ENCODE measurements at places on chromosomes 16 and 17. TPM values are rescaled to one million over a fixed set of nuclear protein-coding genes. Genes with fewer than 3 reads are reported as not detected.

DNA sequence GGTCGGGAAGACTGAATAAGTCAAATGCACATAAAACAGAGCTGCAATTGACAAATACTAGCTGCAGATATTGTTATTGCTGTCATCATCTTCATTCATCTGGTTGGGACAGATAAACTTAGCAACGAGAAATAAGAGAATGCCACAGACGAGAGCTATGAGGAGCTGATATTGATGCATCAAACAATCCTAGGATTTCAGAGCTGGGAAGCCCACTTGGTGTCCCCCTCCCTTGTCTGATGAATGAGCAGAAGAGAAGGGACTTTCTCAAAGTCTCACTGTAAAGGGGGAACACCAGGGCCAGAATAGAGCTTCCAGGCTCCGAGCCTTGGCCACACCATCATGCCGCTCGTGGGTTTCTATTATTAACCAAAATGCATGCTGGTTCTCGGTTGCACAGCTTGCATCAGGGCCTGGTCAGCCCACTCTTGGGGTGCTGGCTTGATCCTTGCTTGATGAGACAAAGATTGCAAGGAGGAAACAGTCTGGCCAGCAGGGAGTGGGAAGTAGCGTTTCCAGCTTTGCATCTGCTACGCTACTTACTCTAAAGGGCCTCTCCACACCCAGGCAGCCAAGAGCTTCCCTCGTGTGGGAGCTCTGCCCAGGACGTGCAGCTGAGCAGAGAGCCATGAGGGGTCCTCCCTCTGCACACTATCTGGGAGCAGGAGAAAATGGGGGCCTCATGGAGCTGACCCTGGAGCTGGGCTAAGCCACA lies 28.4 kb upstream of the EMP2 start:
- peak; percentile 85 for DNase-seq

- DNase-seq: no peak
Observed at GRCh38 chr17:75693500-75694481, 26.7 kb downstream of the SAP30BP start.

GRCh38 chr16:67767953-67768352 lies 38.4 kb downstream of the RANBP10 start:
- no peak for DNase-seq

DNA sequence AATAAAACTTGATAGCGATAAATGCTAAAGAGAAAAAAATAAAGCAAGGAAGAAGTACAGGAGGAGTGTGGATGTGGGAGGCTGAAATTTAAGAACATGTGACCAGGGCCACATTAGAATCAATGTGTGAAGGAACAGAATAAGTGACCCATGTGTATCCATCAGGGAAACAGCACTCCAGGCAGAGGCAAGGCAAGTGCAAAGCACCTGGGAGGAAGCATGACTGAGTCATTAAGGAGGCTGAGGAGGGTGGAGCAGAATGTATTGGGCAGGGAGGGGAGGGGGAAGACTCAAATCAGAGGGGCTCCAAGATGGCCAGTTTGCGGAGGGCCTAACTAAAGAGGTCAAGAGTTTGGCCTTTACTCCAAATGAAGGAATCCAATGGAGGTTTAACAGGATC lies 8.0 kb downstream of the CDR2 start:
- DNase-seq: no peak

DNA sequence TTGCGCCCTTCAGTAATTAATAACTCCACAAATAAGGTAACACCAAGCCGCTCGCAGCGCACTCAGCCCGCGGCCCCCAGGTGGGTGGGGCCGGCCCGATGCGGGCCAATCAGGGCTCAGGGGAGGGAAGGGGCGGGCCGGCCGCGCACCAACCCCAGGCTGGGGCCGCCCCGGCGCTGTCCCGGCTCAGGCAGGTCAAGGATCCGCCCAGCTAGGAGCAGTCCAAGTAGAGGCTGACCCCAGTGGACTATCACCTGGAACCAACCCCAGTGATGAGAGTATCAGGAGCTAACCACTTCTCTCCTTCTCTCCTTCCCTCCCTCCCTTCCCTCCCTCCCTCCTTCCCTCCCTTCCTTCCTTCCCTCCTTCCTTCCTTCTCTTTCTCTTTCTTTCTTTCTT lies 110.8 kb downstream of the C16orf78 start:
- peak; percentile 41 for DNase-seq

DNA sequence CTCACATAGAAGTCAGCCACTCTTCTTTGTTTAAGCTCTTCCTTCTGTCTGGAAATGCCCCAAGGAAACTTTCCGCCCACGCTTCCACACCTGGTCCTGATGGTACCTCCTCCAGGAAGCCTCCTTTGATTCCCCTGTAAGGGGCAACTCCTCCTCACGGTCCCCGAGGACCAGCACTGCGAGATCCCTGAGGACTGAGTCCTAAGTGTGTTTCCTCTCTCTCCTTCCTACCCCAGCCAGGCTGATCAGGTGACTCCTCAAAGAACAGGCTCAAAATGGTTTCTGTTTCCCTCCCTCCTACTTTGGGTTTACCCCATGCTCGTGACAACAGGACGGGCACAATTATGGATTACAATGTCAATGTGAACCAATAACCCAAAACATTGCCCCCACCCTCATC lies 63.0 kb upstream of the MED9 start:
- no peak for DNase-seq

DNA sequence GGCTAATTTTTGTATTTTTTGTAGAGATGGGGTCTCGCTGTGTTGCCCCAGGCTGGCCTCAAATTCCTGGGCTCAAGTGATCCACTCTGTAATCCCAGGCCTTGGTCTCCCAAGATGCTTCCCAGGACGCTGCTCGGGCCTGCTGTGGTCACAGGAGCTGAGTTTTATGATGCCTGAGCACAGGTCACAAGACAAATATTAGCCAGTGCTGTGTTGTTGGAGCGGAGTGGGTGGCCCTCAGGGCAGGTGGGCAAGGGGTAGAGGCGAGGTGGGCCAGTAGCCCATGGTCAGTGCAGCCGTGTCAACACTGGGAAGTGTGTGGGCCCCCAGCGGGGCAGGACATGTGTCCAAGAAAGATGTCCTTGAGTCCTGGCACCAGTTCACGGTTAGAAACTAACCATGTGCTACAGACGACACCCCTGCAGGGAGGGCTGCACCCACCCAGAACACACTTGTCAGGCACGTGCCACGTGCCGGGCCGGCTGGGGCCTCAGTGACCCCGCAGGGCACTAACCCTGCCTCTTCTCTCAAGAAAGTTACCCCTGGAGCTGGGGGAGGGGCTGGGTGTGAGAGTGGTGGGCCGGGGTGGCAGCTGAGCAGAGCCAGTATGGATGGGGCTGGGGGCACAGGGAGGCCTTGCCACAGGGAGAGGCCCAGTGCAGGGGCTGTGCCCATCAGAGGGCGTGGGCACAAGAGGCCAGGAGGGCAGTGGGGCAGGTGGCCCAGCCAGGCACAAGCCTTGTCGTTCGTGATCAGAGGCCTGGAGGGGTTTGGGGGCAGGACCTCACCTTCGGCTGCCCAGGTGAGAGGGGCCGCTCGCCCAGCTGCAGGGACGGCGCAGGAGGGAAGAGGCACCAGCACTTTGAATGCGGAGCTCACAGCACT lies 103.1 kb upstream of the CHMP6 start:
- DNase-seq: no peak

DNA sequence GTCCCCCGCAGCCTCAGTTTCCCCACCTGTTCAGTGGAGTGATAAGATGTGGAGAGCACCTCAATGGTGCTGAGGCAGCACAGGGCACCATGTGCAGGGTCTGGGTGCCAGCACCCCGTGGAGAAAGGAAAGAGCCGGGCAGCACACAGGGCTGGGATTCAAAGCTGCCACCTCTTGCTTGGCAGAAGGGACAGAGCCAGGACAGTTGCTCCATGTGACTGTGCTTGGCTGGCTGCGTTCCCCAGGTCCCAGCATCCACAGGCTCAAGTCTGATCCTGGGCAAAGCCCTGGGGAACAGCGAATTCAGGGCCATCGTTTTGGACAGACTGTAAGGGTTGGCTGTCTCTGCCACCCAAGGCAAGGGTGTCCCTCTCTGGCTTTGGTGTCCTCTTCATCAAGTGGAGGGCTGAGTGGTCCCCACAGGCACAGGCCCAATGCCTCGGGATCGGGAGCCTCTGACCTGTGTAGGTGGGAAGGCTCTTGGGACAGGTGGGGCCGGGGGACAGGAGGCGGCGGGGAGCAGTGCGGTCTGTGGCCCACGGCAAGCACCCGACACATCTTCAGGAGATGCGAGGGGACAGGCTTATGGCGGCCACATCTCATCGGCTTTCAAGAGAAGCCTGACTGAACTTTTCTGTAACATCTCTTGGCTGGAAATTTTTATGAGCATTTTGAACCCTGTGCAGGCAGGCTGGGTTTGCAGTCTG lies 8.5 kb downstream of the ZNF469 start:
- no peak for DNase-seq

DNA sequence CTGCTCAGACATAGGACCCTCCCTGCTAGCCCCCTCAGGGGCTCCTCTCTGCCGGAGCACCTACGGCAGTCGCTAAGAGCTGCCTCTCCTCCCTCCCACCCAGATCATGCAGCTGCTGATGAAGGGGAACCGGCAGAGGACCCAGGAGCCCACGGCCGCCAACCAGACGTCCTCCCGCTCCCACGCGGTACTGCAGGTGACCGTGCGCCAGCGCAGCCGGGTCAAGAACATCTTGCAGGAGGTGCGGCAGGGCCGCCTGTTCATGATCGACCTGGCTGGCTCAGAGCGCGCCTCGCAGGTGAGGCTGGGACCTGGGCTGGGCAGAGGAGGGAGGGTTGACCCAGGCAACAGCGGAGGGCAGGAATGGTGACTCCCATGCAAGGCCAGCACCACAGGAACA lies 17.0 kb downstream of the BTBD17 start:
- DNase-seq: no peak

- no peak for DNase-seq
Observed at GRCh38 chr16:90008708-90009145, 10.5 kb downstream of the DBNDD1 start.

- peak; percentile 33 for DNase-seq
Observed at GRCh38 chr16:12062343-12063003, 85.9 kb downstream of the SNX29 start.

GRCh38 chr17:77425791-77426641 lies 285.2 kb downstream of the SEC14L1 start:
- DNase-seq: no peak

DNA sequence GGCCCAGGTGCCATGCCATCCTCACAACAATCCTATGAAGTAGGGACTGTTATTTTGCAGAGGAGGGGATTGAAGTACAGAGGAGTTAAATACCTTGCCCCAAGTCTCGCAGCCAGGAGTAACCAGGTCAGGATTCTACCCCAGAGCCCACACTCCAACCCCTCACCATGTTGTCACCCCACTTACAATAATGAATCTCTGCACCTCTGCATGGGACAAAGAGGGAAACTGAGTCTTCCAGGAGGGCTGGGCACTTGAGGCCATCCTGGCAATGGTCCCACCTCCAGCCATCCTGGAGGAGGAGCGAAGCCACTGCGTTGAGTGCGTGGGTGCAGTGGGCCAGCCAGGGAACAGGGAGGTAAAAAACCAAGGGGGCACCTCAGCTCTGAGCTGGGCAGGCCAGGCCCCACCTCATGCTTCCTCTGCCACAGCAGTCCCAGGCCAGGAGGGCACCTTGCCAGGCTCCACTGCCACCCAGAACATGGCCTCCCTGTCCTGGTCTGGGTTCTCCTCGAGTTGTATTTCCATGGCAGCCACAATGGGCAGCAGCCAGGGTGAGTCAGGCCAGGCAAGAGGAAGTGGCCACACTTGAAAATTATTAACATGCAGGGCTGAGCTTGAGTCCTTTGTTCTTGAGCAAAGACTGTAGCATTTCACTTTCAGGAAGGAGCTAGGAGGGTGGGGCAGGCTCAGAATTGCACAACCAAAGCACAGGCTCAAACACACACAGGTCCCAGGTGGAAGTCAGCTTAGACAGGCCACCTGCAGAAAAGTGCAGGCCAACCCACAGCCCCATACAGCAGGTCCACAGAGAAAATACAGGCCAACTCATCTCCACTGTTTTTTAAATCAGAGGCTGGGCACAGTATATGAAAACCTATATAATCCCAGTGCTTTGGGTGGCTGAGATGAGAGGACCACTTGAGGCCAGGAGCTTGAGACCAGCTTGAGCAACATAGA lies 52.1 kb downstream of the CUEDC1 start:
- DNase-seq: no peak

- DNase-seq: no peak
Observed at GRCh38 chr16:77801817-77802216, 13.5 kb downstream of the VAT1L start.

DNA sequence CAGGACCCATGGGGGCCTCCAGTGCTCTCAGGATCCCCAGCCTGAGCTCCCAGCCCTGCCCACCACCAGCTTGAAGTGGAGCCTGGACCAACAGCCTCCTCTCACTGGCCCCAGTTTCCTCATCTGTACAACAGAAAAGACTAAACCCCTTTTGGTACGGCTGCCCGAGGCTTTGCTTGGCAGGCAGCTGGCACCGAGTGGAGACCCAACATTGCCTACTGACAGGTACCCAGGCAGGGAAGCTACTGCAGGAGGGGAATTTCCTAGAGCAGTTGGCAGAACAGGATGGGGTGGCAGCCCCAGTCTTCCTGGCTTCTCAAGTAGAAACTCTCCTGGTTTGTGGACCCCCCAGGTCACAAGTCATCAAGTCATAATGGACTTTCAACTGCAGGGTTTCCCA lies 14.2 kb downstream of the SREBF1 start:
- no peak for DNase-seq

DNA sequence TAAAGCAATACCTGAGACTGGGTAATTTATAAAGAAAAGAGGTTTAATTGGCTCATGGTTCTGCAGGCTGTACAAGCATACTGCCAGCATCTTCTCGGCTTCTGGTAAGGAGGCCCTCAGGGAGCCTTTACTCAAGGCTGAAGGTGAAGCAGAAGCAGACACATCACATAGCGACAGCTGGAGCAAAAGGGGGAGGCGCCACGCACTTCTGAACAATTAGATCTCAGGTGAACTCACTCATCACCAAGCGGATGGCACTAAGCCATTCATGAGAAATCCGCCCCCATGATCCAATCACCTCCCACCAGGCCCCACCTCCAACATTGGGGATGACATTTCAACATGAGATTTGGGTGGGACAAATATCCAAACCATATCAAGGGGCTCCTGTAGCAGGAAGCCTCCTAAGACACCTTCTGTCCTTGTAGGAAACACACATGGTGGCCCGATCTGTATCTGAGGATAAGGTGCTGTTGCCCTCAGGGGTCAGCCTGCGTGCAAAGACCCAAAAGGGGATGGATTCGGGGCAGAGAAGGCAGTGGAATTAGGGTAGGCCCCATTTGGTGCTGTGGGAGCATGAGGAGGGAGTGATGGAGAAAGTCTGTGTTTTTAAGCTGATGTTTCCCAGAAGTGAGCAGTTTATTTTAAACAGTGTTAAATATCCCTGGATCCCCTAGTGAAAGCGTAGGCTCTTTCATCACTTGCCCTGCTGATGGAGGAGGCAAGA lies 23.0 kb downstream of the IL21R start:
- no peak for DNase-seq

- no peak for DNase-seq
Observed at GRCh38 chr16:77955127-77955526, 67.2 kb upstream of the CLEC3A start.

CACNG3 gene
- not detected for polyA plus RNA-seq

TACO1 gene
- 16.7 TPM for polyA plus RNA-seq

KCNH6 gene
- not detected for polyA plus RNA-seq

TBC1D16 gene
- polyA plus RNA-seq: 26.2 TPM

DNAI2 gene
- not detected for polyA plus RNA-seq

IGFALS gene
- 0.26 TPM for polyA plus RNA-seq

SF3B3 gene
- polyA plus RNA-seq: 189 TPM

RHBDL1 gene
- not detected for polyA plus RNA-seq

TMC5 gene
- polyA plus RNA-seq: 0.43 TPM

OTOP2 gene
- polyA plus RNA-seq: 0.15 TPM

CA5A gene
- polyA plus RNA-seq: 0.05 TPM

AOC2 gene
- polyA plus RNA-seq: 0.98 TPM

ALOX15B gene
- 0.32 TPM for polyA plus RNA-seq
